ENCODE measurements at places on chromosomes 11 and 22.
A peak's percentile ranks its signal among the peaks of the same experiment; 100 is the strongest.

DNA sequence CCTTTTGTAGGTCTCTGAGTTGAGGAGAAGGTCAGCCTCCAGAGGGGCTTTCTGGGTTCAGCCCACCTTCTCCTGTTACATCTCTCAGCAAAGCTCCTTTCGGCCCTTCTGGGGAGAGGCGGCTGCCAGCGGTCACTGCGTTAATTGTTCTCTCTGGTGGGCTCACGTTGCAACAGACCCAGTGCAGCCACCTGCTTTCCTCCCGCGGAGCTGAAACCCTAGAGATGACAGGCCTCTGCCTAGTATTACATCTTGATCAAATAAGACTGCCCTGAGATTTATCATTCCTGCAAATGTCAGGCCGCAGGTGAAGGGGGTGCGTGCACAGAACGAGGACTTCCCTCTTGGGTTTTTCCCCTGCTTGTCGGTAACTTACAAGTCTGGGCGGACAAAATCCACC, 43.2 kb upstream of the CREB3L1 start:
- DNase-seq: no peak

DNA sequence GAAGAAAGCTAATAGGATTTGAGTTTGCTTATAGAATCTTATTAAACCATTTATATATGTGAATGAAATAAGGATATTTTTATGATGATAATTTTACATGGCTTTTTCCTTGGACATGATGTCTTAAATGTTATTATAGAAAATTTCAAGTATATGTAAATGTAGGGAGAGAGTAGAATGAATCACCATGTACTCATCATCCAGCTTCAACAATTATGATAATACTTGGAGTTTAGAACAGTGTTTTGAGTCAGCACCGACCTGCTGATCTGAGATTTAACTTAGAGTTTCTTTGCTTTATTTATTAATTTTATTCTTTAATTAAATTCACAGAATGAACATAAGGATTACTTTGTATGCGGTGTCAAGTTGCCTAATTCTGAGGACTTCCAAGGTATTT, 193.5 kb downstream of the UVRAG start:
- peak; percentile 60 for DNase-seq

DNA sequence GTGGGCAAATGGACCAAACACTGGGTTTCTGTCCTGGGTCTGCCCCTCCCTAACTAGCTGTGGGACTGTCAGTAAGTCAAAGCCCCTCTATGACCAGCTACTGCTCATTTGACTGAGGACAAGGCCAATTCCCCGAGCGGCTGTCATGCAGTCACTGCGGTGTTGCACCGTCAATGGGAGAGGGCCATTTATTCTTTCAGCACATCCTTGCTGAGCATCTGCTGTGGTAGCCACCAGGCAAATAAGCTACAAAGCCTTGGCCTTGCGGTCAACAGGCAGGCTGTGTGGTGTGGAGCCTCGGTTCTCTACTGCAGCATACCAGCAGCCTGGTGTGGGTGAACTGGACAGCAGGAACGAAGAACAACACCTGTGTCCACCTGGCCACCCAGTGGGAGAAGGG, 25.8 kb upstream of the SERPIND1 start:
- no peak for DNase-seq

- DNase-seq: peak; percentile 23
These were observed 41.2 kb upstream of the GRAMD4 start for GRCh38 chr22:46578824-46579561.

GRCh38 chr11:109512680-109513079, 90.7 kb downstream of the C11orf87 start:
- no peak for DNase-seq

DNA sequence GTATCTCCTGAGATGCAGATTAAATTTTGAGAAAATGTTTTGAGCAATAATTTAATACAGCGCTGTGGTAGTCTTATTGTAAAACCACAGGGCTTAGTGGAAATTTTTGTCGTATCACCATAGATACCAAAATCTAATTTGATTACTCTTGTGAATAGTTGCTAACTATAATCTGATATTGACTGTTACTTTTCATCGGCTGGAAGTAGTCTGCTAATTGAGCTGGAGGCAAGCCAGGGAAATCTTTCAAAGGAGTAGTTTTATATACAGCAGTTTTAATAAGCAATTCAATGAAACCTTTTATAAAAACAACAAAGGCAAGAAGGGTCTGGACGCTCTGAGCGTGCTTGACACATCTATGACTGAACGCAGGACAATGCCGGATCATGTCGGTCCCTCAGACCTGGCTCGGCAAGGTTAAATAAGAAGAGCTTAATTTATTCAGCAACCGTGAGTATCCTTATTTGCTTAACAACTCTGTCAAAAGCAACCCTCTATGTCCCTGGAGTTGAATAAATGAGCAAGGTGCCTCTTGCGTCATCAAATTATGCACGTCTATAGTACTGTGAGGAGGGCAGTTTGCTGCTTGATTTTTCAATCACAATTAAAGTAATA, 121.2 kb downstream of the NCAM1 start:
- no peak for DNase-seq

GRCh38 chr11:93766504-93766903, 17.6 kb upstream of the MED17 start:
- DNase-seq: no peak

- DNase-seq: no peak
These were observed 48.2 kb downstream of the C11orf91 start for GRCh38 chr11:33652431-33652830.

GRCh38 chr22:33018232-33018864, 39.8 kb downstream of the SYN3 start:
- peak; percentile 50 for DNase-seq

DNA sequence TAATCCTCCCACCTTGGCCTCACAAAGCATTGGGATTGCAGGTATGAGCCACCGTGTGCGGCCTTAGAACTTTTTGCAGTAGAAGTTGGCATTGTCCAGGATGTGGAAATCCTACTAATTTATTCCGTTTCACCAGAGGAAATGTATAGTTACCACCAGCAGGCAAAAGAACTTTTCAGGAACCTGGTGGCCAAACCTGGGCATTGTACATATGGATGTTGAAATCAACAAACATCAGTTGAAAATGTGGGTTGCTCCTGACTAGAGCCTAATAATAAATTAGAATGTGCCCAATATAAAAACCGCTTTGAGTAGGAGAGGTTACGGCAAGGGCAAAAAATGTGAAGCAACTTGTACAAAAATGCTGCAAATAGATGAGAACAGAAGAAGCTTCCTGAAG, 40.7 kb upstream of the XBP1 start:
- DNase-seq: no peak

DNA sequence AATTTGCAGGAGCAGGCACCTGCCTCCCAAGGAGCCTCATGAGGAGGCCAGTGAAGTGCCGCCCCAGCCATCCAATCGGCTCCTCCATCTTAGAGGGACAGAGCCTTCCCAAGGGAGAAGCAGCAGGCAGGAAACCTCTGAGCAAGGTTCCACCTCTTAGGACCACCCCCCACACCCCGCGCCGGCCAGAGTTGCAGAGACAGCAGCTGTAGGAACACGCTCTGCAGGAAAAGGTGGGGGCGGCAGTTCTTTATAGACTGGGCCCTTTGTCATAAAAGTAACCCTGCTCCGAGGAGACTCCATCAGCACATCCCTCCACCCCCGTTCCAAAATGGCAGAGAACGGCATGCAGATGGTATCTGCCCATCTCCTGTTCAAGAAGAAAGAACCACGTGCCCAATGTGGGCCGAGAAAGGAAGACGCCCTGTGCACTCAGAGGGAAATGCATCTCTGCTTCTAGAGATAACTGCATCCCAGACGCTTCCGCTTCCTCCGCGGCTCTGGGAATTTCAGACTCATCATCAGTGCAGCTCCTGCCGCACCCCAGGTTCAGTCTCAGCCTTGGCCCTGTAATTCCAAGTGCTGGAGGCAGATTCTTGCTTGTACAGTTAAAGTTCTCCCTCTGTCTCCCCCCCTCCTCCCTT, 98.5 kb downstream of the SPATA19 start:
- DNase-seq: no peak

DNA sequence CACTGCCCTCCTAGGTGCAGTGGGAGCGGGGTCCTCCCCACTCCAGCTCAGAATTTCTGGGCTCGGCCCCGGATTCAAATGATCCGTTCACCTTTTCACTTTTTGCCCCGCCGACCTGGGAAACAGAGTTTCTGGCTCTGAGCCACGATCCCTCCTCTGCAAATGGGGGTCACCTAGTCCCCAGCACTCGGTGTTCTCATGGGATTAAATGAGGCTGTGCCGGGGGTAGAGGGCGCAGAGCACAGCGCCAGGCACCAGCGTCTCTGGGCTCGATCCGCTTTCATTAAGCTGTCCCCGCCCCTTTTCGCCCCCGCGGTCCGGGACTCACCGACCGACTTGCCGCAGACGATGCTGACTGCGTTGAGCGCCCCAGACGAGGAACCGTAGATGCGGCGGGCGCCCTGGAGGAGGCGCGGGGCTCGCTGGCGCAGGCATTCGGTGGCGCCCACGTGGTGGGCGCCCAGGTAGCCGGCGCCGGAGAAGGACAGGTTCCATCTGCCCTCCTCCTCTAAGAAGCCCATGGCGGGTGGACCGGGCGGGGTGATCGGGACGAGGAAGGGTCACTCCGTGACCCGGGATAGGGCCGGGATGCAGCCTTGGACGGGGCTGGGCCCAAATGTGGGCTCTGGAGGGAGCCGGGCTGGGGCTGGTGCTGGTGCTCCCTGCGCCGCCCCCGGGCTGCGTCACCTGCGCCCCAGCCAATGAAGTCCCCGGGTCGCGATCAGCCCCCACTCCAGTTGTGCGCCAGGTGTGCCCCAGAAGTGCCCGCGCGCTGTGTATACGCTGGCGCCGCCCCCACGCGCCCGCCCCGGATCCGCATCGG, at the start of gene PNPLA5:
Gene PNPLA5 (minus strand): TSS at position 654 of the 823 bp plus-strand sequence. CDS start 133 bp downstream, at position 521.
- no peak for DNase-seq

- DNase-seq: no peak
These were observed 1.4 kb downstream of the FDX1 start for GRCh38 chr11:110431051-110431672.

DNA sequence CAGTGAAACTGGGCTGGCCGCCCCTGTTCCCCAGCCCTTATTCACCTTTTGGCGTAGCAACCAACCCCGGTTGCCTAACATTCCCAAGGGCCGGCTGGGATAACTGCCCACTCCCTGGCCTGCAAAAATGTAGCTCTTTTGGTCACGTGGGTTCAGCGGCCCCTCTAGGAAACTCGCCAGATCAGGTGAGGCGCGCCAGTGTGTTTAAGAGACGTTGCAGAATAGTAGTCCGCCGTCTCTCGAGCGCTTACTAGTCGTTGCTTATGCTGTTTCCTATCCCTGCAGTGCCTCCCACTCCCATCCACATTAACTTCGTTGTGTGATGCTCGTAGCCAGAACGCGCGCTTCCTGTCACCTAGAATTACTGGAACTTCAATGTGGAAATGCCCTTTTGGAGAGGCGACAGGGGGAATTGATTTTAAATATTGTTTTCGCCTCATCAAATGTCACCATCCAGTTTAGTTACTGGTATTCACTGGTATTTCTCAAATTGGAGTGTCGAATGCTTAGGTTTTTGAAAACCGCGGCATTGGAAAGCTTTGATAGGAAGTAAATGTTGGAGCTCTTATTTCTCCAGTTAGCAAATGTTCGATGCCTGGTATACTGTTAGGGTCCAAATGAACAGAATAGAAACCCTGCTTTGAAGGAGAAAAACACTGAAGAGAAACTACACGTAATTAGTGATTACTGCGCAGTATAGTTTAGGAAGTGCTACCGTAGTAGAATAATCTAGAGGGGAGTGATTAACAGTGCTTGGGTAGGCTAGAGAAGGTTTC, 823 bp downstream of the CEP57 start:
- peak; percentile 14 for DNase-seq

DNA sequence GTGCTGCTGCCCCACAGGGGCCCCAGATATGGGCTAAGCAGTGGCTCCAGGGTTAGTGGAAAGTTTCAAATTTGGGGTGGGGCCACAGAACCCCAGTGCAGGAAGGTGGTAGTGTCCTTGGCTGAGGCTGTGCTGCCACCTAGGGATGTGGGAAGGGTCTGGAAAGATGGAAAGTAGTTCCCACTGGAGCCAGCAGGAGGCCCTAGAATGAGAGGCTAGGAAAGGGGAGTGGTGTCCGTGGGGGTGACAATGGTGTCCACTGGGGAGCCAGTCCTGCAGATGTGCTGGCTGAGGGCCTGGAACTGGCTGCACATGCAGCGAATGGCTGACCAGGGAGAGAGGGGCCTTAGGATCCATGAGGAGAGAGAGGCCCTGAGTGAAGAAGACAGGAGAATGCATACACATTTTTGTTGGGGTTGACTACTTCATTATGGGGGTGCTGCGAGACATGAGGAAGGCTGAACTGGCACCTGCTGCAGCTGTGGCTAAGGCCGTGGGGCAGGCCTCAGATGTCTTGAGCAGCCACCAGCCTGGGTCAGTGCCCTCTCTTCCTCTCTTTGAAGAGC, 21.1 kb downstream of the RFPL3 start:
- peak; percentile 31 for DNase-seq

GRCh38 chr11:3837793-3838192, 3.0 kb downstream of the RHOG start:
- DNase-seq: no peak

DNA sequence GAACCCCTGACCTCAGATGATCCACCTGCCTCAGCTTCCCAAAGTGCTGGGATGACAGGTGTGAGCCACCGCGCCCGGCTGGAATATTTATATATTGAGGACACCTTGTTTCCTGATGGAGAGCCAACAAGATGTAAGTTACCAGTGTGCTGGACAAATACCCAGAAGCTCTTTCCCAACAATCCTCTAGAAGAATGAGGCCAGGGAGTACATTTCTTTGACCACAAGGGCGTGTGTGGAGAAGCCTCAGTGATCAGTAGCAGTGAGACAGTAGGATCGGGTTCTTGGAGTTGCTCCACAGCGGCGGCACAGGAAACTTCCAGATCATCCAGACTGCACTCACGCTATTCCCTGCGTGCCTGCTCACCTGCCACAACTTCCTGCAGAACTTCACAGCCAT, 10.3 kb upstream of the POLA2 start:
- no peak for DNase-seq

GRCh38 chr22:49524362-49524761, 303.3 kb downstream of the BRD1 start:
- no peak for DNase-seq

DNA sequence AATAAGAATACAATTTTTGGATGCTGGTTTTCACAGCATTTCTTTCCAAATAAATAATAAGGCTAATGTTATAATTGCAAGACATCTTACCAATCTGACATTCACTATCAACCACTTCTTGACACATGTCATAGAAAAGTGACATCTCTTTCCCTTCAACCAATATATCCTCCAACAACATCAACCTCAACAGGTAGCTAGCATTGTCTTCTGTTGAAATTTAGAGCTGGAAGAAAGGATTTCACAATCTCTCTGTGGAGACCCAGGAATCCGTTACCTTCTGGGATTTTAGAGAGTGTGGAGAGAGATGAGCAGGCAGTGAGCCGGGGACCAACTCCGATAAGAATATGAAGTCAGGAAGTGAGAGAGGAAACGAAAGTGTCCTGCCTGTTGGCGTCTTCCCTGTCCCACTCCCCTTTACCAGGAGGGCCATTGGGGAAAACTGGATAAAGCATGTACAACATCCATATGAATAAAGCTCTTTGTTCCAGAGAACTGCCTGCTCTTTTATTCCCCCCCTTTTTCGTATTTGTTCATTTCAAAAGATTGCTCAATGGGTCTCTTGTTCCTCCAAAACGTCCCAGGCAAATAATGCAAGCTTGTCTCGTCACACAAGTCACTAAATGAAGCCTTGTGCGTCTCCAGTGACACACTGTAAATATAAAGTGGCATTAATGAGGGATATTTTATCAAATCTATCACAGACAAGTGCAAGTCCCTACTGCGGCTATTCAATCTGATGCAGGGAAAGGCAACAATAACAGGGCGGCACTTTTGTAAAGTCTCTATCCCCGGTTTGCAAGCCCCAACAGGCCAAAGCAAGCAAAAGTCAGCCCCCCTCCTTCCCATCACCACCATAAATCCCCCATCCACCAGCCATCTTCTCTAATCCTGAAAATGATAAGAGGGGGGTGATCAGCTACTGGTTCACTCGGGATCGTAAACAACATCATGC, 3.4 kb downstream of the CADM1 start:
- no peak for DNase-seq

Measured in fibroblast of skin of scalp (primary cell).